ENCODE measurements at places on chromosomes 4 and X.

GRCh38 chr4:187903700-187904099, 91.9 kb upstream of the ZFP42 start:
- no peak for DNase-seq

DNA sequence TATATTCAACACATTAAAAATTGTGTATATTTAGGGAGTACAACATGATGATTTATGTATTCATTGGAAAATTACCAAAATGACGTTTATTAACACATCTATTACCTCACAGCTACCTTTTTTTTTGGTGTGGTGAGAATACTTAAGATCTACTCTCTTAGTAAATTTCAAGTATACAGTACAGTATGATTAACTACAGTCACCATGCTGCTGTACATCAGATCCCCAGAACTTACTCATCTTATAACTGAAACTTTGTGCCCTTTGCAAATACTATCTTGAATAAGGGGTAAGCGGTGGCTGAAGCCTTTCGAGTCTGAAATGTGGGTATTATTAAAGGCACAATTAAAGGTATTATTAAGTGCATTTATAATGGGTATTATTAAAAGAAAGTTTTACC, 976 bp downstream of the PHKA1 start:
- DNase-seq, result no peak

- DNase-seq, result no peak
These were observed 41.6 kb upstream of the UGDH start for GRCh38 chr4:39568805-39569204.

DNA sequence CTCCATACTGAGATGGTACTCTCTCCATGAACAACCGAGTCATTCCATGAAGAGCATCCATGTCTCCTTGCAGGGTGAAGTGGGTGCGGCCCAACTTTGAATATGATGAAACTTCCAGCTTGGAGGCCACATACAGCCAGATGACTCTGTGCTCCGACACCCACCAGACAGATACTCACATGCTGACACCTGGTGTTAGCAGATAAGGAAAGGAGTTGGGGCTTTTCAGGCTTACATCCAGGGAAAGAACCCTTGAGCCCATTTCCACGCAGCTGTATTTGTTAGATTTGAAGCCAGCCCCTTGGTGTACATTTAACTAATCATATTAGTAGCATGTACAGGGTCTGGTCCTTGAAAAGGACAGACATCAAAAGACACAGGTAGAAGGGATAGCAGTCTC, 62.1 kb upstream of the PRRG3 start:
- DNase-seq, result no peak

DNA sequence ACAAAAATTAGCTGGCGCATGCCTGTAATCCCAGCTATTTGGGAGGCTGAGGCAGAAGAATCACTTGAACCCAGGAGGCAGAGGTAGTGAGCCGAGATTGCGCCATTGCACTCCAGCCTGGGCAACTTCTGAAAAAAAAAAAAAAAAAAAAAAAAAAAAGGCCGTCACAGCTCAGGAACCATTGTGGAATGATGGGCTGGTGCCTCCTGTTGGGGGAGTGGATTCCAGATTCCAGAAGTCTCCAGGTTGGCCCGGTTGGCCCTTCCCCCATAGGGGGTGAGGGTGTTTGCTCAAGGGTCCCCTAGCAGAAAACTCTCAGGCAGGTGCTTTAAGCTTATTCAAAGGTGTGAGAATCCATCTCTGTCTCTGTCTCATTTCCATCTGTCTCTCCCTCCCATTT, 11.5 kb downstream of the SH3TC1 start:
- DNase-seq, result no peak

GRCh38 chr4:86108137-86108536, 251.7 kb downstream of the MAPK10 start:
- no peak for DNase-seq

DNA sequence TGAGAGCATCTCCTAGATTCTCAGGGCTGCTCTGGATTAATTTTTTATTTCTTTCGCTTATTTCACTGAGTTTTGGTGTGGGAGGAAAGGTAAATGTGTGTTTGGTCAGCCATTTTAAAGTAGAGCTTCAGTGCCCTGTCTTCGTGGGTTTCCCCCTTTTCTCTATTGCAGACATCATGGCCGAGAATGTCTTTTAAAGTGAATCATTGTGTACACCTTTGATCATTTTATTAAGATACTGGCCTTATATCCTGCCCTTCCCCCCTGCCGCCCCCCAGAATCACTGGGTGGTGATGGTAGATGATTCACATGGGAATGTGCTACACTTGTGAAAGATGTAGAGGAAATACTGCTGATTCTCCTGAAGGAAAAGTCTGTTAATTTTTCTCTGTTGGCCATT, 23.8 kb downstream of the CDKL5 start:
- DNase-seq, result no peak

GRCh38 chr4:39464886-39465501, 6.1 kb downstream of the LIAS start:
- DNase-seq, result no peak

Data from CD4-positive, alpha-beta T cell treated with Interleukin-1 beta for 1 hour (primary cell).